ENCODE measurements at places on chromosomes 4 and X.

GRCh38 chr4:11428899-11429698 is 405 bp upstream of the HS3ST1 start:
- peak; percentile 33 for DNase-seq

GRCh38 chr4:113781439-113782040 is 20.0 kb upstream of the CAMK2D start:
- DNase-seq, result no peak

GRCh38 chr4:37970702-37971101 is 10.5 kb downstream of the PTTG2 start:
- no peak for DNase-seq

DNA sequence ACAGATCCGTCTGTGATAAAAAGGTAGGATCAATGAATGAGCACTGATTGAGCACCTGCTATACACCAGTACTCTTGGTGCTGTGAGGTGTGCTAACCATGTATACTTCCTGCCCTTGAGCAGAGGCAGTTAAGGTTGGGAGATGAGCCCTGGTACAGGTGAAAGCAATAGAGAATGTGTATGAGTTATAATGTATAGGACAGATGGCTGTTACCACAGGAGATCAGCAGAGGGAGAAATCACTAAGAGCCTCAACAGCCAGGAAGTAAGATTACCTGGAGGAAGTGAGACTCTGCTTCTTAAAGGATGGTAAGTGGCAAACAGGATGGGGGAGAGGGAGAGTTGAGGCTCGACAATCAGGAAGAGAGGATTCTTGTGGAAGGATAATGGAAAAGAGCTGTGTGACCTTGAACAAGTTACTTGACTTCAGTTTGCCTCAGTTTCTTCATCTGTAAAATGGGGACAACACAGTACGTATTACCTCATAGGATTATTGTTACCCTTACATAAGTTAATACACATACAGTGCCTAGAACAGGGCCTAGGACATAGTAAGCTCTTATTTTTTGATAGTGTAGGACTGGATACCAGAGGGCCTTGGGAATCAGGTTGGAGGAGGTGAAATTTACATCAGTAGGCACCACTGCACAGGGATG is 9.1 kb downstream of the CXCR3 start:
- no peak for DNase-seq

DNA sequence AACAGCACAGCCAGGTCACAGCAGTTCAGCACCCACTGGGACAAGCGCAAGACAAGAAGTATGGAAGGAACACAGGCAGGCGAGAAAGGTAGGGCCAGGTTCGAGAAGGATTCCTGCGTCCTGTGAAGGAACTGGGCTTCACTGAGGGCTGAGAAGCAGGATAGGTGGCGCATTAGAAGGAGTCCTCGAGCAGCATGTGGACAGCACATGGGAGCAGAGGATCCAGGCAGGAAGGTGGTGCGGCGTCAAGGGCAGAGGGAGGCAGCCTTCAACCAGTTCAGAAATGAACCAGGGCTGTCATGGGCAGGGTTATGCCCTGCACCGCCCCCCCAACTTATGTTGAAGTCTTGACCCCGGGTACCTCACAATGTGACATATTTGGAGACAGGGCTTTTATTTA is 30.8 kb upstream of the LAP3 start:
- DNase-seq, result no peak

GRCh38 chr4:86857341-86858052 is 8.3 kb upstream of the SLC10A6 start:
- no peak for DNase-seq
